ENCODE measurements at places on chromosomes 7 and 10.

DNA sequence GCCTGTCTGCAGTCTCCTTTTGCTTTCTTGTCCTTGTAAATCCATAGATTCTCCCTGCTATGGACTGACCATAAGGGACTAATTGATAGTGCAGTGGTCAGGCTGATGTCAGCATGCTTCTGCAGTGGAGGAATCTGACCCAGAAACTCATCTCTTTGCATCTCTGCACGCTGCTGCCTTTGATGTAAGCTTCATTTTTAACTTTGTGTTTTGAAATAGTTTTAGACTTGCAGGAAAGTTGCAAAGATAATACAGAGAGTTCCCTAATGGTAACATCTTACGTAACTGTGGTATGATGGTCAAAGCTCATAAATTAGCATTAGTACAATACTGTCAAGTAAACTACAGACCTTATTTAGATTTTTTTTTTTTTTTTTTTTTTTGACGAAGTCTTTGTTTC, 89.6 kb downstream of the GALNT17 start:
- DNase-seq, result no peak

DNA sequence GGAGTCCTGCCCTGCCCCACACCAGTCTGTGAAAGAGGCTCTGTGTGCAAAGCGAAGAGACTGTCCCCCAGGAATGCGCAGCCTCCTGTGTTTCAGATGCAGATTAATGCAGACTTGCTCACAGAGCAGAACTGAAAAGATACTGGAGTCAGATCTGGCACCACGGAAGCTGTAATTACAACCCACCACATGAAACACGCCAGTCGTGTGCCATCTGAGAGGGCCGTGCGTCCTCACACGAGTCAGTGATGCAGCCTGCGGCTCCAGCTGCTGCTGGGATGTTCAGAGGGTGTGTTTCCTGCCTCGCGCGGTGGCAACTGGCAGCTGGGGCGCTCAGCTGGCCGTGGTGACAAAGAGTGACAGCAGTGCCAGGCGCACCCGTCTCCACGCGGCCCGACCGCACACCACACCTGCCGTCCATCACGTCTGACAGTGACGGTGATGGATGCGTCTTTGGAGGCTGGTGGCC, 50.0 kb downstream of the NKX6-2 start:
- no peak for DNase-seq

- DNase-seq, result no peak
Observed at GRCh38 chr10:98916526-98917125, 319.0 kb downstream of the HPSE2 start.

DNA sequence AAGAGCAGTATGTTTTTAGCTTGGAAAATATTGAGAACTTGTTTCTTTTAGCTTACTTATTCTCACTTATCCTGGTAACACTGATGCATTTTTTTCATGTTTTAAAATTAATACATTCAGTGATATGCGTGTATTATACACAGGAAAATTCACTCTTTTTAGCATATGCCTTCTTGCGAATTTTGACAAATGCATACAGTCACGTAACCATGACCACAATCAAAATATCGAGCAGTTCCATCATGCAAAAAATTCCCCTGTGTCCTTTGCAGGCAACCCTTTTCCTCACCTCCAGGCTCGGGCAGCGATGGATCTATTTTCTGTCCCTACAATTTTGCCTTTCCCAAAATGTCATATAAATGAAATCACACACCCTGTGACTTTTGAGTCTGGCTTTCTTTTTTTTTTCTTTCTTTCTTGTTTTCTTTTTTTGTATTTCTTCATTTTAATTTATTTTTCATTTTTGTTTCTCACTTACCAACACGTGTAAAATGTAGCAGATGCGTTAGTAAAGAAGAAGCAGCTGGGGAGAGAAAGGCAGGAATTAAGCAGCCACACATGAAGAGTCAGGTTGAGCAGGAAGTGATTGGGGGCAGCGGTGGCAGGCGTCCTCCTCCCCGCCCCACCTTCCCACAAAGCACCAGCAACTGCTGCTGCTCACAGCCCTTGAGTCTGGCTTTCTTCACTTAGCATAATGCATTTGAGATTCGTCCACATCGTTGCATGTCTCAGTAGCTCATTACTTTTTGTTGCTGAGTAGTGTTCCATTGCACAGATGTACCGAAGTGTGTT, 29.9 kb downstream of the ADRB1 start:
- DNase-seq, result no peak

DNA sequence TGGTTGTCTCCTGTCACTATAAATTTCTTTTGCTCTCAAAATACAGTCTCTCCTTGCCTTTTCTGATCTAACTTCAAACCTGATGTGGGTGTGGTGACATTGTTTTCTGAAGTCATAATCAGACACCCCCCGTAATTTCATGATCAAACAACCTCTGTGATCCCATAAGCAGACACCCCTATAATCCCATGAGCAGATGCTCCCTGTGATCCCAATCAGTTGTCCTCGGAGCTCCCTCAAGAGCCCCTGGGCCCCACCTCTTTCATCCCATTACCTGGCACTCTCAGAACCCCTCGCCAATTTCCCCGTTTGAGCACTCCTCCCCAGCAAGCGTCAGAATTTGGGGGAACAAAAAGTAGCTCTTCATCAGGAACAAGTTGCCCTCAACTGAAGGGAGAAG, 246.3 kb upstream of the FZD8 start:
- DNase-seq, result no peak

GRCh38 chr10:119222966-119223386, 15.6 kb downstream of the GRK5 start:
- no peak for DNase-seq

DNA sequence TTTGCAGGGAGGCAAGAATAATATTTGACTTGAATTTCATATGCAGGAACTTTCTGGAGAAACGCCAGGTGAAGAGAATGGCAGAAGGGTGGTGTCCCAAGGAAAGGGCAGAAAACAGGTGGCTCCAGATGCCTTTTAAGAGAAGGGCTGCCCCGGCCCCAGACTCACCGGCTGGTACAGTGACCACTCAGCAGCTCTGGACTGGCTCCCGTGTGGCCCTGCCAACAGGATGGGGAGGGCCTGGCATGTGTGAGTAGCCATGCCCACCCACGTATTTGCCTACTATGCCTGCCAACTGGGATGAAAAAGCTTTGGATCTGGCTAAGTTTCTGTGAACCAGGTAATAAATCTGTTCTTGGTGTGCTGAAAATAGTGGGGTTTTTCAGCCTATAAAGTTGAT, 159.5 kb downstream of the PRKAG2 start:
- DNase-seq, result no peak

DNA sequence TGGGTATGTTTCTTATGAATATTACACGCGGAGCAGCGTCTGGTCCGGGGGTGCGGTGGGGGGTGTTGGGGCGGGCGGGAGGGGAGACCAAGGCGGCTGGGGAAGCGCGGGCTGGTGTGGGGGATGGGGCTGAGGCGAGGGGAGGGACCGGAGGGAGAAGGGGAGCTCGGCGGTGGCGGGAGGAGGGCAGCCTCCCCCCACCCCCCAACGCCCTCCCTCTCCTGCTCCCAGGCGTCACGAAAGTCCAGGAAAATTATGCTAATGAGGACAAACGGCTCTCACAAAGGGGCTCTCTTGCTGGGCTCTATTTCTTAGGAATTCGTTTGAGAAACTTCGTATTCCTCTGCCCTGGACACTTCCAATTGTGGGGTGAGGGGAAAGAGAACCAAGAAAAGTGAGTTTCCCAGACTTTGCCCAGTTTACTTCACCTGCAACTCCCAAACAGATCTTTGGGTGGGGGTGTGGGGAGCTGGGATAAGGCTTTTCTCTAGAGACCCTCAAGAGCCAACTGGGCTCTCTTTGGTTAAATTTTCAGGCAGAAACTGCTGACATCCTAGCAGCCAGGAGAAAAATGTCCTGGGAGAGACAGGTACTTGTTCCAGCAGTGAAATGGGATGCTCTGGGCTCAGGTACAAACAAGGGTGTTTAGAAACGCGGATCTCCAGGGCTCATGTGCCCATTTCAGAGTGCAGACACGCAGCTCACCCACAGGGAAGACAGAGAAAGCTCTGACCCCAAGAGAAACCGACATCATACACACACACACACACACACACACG, 11.7 kb upstream of the HOXA2 start:
- DNase-seq, result no peak

GRCh38 chr7:70618020-70618551, 513.9 kb upstream of the GALNT17 start:
- no peak for DNase-seq

DNA sequence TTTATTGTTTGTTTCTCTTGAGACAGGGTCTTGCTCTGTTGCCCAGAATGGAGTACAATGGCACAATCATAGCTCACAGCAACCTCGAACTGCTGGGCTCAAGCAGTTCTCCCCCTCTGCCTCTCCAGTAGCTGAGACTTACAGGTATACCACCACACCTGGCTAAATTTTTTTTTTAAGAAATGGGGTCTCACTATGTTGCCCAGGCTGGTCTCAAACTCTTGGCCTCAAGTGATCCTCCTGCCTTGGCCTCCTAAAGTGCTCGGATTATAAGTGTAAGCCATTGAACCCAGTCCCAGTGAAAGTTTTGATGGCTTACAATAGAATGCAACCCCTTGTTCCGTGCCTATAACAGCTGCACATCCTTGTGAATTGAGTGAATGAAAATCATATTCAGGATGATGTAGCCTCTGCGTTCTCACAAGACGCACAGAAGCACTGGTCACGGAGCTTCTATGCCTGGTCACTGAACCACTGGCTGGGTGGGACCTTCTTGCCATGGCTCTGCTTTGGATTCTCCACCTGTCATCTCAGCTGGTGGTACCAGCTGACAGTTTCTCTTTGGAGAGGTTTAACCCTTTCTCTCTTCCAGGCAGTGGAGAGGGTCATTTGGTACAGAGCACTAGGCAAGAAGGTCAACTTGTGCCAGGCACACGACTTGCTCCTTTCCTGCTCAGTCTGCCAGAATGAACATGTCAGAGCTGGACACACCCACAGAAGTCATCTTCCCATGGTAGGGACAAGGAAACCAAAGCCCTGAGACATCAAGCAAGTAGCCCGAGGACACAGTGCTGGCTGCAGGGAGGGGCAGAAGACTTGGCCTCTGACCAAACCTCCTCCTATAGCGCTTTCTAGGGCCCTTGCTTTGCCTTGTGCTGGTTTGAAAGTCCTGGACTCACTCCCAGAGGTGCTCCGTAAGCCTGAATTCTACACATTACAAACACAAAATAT, 89.6 kb downstream of the ATXN7L1 start:
- no peak for DNase-seq

GRCh38 chr10:5553400-5554170, 28.8 kb downstream of the CALML3 start:
- DNase-seq, result no peak

DNA sequence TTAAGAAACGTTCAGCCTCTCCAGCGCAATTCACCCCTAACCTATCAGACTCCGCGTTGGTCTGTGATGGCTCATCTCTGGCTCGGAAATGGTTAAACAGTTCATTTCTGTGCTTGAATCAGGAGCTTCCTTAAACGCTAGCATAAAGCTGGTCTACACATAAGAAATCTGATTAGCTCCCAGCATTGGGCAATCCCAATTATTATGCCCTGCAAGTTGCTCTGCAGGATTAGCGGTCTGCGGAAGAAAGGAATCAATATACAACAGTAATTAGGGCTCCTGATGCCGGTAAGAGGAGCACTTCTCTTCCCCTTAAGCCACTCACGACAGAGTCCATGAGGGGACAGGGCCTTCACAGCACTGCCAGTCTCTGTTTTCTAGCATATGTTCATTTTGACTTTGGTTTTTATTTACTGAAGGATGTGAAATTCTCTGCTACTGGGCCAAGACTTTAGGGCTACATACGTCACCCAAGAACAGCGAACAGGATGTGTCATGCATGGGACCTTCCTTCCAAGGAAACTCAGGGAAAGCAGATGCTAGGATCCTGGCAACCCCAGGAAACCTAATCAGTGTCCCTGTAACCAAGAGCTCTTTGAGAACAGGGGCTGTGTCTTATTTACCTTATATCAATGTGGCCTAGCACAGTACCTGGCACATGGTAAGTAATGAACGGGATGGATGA, 324.4 kb downstream of the KCNMA1 start:
- DNase-seq, result no peak

DNA sequence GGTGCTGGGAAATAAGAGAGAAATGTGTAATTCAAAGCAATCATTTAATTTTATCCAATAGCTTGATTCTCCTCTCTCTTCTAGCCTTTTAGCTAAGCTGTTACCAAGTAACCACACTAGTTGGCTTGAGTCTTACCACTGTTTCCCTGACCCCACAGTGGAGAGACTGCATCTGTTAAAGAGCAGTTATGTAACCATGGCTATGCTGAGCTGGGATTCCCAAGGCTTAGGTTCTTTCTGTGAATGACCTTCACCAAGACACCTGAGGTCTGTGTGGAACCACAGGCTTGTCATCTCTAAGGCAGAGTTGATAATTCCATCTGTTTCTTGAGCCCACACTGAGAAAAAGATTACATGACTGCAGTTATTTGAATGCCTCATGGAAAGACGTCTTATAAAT, 47.7 kb upstream of the ATRNL1 start:
- no peak for DNase-seq

DNA sequence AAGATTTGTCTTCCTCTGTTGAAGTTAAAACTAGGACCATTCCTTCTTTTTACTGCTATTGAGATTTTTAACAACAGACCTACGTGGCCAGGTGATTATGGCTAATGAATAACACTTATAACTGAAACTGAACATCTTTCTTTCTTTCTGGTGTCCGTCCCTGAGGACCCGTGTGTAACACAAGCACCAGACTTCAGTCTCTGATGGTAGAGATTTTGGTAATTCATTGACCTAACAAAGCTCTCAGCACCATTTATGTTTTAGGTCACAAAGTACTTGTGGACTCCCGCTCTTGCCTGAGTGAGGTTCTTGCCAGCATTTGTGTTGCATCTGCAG, 40.4 kb upstream of the TMEM229A start:
- no peak for DNase-seq

GRCh38 chr10:62811159-62811875, 4.8 kb downstream of the EGR2 start:
- peak; percentile 90 for DNase-seq

- DNase-seq, result no peak
Observed at GRCh38 chr7:77887567-77887966, 89.0 kb downstream of the PHTF2 start.

DNA sequence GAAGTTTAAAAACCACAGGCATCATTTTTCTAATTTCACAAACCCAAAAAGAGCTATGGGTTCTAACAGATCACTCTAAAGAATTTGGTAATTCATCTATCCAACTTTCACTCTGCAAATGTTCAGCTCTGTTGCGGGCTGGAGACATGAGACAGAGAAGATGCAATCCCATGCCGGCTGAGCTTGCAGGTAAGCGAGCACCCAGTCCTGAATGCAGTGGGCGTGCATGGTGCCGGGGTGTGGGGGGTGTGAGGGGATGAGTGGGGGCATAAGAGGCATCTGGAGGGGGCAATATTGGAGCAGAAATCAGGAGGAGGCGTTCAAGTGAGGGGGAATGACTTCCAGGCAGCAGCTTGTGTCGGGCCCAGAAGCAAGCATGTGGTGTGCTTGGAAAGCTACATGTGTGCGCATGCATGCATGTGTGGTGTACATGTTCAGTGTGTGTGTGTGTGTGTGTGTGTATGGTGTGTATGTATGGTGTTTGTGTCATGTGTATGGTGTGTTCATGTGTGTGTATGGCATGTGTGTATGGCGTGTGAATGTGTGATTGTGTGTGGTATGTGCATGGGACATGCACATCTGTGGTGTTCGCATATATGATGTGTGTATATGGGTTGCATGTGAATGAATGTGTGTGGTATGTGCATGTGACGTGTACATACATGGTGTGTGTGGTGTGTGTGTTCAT, 172.9 kb downstream of the PRKCQ start:
- DNase-seq, result no peak
